ENCODE measurements at places on chromosomes 16 and 17.

GRCh38 chr16:84764970-84765369, 54.8 kb upstream of the CRISPLD2 start:
- DNase-seq: no peak

- DNase-seq: peak; percentile 22
Observed at GRCh38 chr16:77169650-77170236, 21.2 kb upstream of the MON1B start.

DNA sequence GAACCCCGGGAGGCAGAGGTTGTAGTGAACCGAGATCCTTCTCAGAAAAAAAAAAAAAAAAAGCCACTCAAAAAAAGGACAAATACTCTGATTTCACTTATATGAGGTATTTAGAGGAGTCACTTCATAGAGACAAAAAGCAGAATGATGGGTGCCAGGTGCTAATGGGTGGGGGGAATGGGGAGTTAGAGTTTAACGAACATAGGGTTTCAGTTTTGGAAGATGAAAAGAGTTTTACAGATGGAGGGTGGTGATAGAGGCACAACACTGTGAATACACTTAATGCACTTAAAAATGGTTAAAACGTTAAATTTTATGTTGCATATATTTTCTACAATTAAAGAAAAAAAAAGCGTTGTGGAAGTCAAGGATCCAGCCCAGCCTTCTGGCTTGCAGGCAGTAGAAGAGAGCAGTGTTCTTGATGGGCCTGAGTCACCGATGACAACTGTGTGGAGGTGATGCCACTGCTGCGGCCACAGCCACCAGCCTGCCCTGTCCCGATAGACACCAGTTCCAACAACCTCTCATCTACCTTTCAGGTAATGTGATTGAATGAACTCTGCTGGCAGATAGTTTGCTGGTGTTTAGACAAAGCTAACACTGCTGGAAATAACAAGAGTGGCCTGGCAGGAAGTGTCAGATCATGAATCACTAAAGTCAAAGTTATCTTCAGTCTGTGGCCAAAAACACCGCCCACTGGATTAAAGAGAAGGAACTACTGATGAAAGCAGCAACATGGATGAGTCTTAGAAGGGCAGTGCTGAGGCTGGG, 49.9 kb upstream of the COX10 start:
- DNase-seq: peak; percentile 31

GRCh38 chr17:61420052-61420451, 20.4 kb downstream of the TBX2 start:
- no peak for DNase-seq

GRCh38 chr16:17205279-17206211, 265.2 kb downstream of the XYLT1 start:
- peak; percentile 71 for DNase-seq

- DNase-seq: no peak
Observed at GRCh38 chr16:84876873-84877606, 57.3 kb downstream of the CRISPLD2 start.

DNA sequence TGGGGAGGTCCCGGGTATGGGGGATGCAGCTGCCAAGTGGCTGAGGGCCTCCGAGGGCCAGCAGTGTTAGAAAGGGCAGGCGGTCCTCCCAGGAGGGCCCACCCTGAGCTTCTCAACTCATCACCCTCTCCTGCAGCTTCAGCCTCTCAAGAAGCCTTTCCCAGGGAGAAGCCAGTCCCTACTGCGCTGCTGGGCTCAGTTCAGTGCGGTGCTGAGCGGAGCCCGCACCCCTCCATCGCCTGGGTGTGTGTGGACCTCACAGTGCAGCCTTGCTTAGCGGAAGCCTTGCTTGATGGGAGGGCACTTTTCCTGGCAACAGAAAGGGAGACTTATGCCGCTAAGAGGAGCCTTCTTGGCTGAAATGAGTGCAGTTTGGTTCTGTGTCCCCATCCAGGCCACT, 3.5 kb upstream of the APRT start:
- DNase-seq: no peak

DNA sequence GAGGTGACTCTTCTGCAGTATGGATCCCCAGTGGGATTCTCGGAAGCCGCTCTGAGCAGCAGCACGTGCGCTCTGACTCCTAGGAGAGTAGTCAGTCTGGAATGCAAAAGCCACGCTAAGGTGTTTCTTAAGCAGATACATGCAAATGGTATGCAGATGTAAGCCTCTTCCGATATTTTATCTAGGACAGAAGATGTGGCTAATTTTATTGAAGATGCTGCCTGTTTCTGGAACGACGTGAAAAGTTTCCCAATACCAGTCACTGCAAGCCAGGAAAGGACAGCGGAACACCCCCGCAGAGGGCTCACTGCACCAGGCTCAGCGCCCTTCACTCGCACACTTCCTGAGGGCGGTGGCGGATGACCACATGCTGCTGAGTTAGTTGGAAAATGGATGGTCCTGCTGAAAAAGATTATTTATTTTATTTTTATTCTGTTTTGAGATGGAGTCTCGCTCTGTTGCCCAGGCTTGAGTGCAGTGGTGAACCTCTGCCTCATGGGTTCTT, 10.1 kb downstream of the FADS6 start:
- no peak for DNase-seq

- DNase-seq: no peak
Observed at GRCh38 chr17:82323514-82324234, 6.3 kb upstream of the CD7 start.

- no peak for DNase-seq
Observed at GRCh38 chr16:50068550-50068949, 2.8 kb downstream of the HEATR3 start.

DNA sequence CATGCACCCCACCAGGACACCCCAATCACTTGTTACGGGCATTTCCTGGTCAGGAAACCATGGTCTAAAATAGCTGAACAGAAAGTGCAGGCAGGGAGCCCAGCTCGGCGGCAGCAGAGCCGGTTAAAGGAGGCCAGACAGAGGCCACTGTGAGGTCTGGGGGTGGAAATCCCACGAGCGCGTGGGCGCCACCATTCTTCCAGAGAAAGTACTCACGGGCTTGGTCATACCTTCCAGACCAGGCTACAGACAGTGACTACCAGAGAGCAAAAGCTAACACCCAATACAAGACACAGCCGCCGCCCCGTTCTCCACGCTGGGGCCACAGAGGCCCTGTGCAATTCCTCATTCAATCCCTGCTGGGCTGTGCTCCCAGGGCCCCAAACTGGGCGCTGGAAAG, 11.9 kb downstream of the CEP131 start:
- no peak for DNase-seq

DNA sequence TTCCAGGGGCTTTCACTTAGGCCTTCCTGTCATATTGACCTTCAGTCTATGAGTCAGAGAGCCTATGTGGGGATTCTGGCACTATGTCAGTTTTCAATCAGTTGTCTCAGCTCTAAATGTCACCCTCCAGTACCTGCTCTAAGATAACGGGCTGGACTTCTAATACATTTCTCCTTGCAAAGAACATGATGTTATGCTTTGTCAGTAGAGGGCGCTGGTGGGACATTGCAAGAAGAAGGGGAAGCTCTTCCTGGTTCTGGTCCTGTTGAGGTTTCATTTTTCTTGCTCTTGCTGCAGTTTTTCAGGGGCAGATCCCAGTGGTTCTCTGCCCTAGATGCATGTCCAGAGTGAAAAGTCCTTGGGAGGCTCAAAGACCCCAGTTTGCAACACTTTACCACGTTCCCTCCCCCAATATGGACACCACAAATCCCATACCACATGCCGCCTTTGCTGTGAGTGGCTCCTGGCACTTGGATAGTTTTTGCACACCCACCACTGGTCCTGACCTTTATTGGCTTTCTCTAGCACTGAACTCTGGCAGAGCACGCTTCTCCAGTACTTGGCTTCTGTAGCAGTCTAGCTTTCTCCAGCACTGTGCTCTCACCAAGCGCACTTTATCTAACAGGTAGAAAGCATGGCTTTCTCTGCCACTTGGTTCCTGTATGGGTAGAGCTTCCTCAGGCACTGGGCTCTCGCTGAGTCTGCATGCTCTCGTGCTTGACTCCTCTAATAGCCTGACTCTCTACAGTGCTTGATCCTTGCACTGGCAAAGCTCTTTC, 49.0 kb downstream of the BCL7C start:
- peak; percentile 90 for DNase-seq

GRCh38 chr17:32504166-32504990, 17.6 kb downstream of the CDK5R1 start:
- DNase-seq: peak; percentile 39

DNA sequence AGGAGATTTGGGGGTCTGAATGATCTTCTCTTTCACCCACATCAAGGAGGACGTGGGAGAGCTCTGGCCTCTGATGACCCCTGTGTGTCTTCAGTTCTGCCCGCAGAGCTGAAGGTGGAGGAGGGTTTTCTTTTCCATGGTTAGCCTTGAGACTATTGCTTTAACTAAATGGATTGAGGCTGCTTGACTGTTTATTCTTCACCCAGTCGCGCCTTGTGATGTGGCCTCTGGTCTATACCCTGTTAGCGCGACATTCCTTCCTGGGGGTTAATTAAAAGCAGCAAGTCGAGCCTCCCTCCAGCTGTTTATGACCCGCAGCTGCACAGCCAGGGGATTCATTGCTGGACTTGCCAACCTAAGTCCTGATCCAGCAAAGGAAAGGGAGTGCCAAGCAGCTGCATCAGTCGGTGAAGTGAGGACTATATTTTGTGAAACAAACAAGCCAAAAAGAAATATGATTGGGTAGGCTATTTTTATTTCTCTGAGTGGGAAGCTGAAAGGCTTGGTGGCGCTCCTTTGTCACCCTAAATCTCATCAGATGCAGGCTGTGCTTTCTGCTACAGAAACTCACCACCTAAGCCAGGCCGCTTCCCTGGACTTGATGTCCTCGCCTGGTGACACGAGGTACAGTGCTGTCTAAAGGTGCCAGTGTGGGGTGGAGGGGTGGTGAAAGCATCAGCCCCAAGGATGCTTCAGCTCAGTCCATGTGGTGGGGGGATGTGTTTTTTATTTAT, 11.0 kb upstream of the SEC14L1 start:
- DNase-seq: no peak

DNA sequence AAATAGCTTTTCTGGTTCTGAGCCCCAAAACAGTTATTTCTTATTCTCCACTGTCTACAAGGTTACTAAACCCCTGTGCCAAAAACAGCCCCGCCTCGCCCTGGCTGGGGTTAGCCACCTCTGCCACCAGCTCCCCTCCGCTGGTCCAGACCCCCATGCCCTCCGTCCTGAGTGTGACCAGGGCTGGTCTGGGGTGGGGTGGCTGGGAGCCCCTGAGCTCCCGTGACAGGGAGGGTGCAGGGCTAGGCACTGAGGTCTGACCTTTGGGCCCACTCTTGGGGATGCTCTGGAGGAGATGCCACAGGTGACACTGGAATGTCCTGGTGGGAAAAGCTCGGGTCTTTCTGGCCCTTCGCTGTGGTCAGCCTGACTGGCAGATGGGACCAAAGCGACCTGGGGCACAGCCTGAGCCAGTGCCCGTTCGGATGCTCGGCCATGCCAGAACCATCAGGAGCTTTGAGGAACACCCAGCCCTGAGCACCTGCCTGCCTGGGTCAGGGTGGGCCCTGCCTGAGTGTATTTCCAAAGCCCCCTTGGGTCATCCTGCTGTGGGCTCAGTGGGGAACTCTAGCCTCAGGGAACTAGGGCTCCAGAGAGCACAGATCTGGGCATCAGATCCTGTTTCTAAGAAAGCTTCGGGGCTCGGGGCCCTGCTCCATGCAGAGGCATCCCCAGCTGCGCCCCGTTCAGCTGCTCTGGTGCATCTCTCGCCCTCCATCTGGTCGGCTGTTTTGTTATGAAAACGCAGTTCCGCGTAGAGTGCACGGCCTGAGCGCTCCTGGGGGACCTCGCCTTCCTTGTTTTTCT, 72.1 kb upstream of the GNG13 start:
- no peak for DNase-seq

GRCh38 chr17:8105957-8106398, 12.3 kb downstream of the ALOXE3 start:
- no peak for DNase-seq

DNA sequence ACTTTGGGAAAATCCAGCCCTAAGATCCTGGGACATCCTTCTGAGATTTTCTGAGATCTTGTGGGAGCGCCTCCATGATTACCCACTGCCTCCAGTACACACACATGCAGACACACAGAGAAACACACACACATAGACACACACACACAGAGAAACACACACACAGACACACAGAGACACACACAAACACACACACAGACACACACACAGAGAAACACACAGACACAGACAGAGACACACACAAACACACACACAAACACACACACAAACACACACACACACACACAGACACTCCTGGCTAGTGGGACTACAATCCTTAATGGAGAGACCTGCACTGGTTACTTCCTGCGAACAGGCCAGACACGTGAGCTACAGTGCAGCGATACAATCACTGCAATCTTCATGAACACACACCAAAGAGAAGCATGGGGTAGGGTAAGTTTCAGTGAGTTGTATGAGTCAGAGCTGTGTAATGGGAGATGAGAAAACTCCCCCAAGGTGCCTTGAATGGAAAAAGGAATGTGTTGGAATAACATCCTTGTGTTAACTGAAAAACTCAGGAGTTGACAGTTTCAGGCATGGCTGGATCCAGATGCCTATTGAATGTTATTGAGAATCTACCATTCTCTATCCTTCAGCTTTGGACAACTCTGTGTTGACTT, 79.5 kb downstream of the SLC6A2 start:
- no peak for DNase-seq
